ENCODE measurements at places on chromosomes 11 and 22.

DNA sequence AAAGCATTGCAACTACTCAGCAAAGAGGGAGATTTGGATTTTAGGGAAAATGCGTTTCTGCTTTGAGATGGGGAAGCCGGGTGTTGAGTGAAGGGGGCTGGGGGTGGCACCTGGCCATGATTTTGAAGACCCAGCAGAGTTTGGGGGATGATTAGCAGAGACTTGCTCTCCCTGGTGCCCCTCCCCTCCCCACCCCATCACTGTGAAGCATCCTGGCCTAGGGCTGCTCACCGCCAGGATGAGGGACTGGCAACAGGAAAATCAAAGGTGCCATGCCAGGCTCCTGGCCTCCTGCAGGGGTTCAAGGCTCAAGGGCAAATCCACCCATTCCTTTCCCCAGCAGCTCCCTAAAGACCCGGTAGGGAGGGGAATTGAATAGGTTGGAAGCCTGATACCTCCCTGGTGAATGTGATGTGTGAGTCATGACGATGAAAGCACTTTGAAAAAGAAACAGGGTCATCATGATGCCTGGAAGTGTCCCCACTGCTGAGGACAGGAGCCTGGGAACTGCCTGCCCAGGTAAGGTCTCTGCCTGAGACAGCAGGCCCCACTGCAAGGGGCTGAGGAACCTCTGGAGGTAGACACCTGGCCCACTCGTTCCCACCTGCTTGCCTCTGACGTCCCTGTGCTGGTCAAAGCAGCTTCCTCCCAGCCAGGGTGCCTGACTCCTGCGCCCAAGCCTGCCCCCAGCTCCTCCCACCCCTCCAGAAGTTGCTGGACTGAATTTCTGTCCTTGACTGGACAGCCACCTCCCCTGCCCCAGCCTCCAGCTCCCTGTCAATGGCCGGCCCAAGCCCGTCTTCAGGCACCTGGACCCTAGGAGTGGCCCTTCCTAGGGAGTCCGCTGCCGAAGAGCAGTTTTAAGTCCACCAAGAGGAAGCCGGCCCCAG, 1.7 kb downstream of the CHST1 start:
- DNase-seq, result no peak

GRCh38 chr11:13045734-13046133, 36.6 kb downstream of the RASSF10 start:
- DNase-seq, result no peak

DNA sequence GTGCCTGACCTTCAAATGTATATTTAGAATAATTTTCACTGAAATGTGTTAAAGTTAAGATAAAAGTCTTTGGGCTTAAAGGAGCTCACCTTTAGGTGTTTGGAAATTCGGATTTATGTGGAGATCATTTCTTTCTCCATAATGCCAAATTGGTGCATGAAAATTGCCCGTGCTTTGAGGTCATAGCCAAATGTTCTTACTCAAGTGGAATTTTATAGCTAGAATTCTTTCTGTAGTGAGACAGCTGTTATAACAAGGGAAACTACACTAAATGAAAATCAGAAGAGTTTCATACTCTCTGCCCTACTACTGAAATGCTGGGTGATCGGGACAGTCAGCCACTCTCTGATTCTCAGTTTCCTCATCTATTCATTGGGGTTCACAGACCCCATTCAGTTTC, 89.5 kb upstream of the DBX1 start:
- no peak for DNase-seq

- no peak for DNase-seq
These were observed 1158.7 kb upstream of the CNTN5 start for GRCh38 chr11:97862021-97862420.

GRCh38 chr11:61550665-61551227, 30.1 kb downstream of the SYT7 start:
- no peak for DNase-seq

GRCh38 chr11:26762089-26762488, 40.2 kb upstream of the SLC5A12 start:
- no peak for DNase-seq

DNA sequence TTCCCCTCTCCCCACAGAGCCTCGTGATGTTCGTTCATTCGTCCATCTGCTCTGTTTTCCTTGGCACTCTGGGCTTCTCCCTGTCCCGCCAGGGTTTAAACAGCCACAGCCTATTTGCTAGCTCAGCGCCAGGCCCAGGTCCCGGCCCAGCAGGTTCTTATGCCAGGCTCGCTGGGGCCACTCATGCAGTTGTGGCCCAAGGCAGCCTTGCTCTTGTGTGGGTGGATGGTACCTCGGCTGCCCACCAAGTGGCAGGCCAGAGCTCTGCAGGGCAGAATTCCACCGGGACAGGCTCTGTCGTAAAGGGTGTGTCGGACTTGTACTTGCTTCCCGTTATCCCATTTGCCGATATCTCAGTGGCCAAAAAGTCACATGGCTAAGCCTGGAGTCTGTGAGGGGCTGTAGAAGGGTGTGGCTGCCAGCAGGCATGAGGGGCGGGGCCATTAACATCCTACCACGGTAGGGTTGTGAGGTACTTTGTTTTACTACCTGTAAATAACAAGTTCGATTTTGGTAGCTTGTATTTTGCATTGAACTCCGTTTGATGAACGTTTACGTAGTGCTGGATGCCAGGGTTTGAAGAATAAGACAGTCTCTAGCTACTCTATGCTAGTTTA, 7.9 kb downstream of the FAM118A start:
- no peak for DNase-seq

- no peak for DNase-seq
These were observed 1.5 kb downstream of the ATG13 start for GRCh38 chr11:46618837-46619236.

DNA sequence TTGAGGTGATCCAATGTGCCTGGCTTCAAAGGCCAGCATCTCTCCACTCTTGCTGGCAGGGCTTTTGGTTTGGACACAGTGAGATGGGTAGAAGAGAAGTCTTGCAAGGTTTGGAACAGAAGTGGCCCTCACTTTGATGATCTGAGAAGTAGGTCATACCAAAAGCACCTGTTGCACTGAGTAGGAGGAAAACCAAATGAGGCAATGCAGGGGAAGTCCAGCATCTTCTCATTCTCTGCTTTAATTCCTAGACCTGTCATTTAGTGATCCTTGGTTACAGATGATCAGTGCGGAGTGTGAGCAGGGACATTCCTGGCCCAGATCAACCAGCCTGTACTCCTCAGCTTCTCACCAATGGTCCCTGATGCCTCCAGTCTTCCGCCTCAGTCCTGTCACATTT, 990.5 kb downstream of the OPCML start:
- no peak for DNase-seq

DNA sequence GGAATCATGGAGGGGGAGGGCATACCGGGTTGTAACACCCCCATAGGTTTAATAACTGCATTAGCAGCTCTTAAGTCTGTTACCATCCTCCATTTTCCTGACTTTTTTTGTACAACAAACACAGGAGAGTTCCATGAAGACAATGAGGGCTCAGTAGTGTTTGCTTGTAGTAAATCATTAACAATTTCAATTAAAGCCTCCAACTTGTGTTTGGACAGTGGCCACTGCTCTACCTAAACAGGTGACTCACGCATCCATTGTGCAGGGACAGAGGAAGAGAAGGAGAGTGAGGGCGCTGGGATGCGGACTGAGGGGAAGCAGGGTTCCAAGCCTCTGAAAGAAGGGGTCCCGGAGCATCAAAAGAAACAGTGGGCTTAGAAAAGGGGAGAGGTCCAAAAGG, 21.3 kb upstream of the MTNR1B start:
- DNase-seq, result no peak

DNA sequence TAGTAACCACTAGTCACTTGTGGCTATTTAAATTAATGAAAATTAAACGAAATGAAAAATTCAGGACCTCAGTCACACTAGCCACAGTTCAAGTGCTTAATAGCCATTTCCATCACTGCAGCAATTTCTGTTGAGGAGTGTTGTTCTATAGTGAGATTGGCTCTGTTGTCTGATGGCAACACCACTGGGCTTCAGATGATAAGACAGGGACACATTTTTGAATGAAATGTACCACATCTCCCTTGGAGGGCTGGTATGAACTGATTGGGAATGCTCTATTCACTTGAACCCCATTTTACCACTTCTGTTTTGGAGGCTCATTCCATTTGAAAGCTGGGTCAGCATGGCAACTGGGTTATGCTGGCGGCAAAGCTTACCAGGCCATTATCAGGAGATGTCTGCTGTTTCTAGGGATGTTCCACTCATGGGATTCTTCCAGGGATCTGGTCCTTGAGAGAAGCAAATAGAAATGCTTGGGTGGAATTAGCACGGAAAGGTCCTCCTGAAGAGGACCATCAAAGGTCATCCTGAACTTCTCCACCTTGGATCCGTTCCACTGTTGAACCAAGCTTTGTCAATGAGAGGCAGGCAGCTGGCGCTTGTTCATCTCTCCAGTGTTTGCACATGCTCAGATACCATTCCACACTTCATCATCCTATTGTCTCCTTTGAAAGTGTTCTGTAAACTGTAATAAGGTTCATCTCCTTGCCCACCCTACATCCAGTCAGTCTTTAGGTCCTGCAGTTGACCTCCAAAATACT, 7.6 kb downstream of the AMOTL1 start:
- DNase-seq, result no peak

DNA sequence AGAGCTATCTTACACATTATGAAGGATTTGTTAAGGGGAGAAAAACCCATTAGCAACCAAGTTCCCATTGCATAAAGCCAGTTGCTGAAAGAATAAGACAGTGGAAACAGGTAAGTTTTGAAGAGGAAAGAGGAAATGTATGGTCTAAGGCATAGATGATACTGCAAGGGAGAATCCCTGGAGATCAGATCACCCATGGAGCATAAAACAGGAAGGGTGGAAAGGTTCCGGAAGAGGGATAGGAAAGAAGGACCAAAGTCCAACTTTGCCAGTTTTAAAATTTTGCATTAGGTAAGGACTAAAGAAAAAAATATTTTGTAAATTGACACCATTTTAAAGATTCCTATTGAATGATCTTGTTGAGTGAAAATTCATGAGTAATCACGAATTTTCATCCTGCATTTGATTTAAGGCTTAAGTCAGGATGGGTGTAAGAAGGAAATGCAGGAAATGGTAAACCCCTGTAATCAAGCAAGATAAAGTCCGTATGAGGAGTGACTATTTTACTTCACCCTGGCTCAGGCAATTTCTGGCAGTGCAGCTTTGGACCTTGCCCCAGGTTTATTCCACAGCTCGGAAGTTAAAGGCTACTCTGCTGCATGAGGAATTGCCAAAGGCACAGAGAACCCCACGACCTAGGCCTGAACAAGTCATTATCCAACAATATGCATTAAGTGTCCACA, 70.9 kb downstream of the CCDC34 start:
- DNase-seq, result no peak

DNA sequence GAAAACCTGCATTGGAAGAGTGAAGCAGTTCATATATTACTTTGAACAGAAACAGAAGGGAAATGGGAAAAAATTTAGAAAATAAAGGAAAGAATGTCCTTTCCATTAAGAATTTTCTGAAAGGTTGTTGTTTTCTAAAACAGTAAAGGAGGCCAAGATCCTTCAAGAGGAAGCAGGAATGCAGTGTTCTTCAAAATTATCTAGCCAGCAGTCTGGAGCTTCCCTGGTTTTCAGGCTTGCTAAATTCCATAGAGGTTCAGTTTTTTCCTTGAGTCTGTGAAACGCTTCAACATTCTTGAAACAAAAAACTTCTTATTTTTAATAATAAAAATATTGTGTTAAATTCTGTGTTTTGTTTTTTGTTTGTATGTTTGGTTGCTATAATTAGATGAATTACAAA, 189.0 kb upstream of the ANO3 start:
- DNase-seq, result no peak

DNA sequence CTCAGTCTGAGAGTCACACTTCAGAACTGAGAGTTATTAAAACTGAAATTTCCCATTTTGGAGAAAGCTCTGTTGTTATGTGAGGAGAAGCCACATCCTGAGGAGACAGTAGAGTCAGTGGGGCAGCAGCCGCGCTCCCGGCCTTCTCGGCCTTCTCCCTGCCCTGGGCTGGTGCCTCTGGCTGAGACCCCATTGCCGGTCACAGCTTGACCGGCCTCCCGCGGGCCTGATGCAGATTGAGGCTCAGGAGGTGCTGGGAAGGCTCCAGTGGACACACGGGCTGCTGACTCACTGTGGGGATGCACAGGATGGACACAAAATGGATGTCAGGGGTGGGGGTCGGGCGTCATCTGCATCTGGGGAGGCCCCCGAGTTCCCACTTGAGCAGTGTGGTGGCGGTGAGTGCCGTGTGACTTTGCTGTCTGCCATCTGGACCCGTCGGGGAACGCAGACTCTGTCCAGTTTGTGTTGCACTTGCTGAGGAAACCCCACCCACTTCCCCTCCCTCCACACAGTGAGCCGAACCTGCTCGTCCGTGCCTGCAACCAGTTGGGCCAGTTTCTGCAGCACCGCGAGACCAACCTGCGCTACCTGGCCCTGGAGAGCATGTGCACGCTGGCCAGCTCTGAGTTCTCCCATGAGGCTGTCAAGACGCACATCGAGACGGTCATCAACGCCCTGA, 50.1 kb downstream of the MUC6 start:
- DNase-seq, result no peak

GRCh38 chr22:36027935-36028645, 534 bp downstream of the RBFOX2 start:
- no peak for DNase-seq

DNA sequence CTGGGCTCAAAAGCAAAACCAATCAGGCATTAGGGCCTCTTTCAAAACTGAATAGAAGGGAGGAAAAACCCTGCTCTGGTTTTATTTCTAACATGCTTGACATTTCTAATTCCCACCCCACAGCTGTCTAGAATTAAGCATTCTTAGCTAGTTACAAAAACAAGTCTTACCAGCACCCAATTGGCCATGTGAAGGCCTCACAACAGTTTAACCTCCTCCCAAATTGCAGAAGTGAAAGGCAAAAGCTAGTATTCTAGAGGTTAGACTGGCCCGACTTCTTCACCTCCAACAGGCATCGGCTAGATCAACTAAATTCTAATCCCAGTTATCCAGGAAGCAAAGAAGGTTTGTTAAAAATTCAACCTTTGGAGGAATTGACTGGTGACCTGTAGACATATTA, 6.5 kb downstream of the SF1 start:
- no peak for DNase-seq

DNA sequence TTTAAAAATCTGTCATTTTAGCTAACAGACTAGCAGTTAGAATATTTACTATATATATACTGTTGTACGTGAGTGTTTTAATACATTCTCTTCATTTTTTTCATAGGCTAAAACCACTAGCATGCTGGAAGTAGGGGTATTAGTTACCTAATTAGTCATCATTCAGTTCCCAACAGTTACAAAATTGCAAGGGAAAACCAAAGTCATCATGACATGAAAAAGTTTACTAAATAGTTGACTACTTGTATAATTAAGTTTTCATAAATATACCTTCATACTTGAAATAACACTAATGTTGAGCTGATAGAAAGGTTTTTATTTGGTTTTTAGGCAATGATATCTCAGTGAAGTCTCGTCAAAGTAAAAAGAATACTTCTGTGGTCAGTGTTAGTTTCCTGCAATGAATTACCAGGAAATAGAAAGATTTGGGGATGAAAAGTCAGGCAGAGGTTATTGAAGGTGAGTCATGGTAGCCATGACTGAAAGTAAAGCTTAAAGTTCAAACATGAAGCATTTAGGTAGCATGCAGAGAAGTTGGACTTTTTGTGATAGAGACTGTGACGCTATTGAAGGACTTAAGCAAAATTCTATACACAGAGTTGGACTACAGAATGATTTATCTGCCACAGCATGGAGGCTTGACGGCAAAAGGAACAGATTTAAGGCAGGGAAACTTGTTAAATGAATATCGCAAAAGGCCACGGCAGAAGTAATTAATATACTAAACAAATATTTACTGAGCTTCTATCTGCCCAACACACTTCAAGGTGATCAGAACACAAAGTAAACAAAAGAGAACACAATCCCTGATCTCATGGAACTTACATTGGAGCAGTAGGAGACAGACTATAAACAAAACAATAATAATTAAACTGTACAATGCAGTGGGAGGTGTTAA, 828.1 kb upstream of the FAT3 start:
- no peak for DNase-seq

GRCh38 chr22:50684501-50684900, 11.9 kb downstream of the SHANK3 start:
- DNase-seq, result no peak
